AG08395 (cell line): ENCODE measurements at places on chromosomes 2 and 18.
A peak's percentile ranks its signal among the peaks of the same experiment; 100 is the strongest.

DNA sequence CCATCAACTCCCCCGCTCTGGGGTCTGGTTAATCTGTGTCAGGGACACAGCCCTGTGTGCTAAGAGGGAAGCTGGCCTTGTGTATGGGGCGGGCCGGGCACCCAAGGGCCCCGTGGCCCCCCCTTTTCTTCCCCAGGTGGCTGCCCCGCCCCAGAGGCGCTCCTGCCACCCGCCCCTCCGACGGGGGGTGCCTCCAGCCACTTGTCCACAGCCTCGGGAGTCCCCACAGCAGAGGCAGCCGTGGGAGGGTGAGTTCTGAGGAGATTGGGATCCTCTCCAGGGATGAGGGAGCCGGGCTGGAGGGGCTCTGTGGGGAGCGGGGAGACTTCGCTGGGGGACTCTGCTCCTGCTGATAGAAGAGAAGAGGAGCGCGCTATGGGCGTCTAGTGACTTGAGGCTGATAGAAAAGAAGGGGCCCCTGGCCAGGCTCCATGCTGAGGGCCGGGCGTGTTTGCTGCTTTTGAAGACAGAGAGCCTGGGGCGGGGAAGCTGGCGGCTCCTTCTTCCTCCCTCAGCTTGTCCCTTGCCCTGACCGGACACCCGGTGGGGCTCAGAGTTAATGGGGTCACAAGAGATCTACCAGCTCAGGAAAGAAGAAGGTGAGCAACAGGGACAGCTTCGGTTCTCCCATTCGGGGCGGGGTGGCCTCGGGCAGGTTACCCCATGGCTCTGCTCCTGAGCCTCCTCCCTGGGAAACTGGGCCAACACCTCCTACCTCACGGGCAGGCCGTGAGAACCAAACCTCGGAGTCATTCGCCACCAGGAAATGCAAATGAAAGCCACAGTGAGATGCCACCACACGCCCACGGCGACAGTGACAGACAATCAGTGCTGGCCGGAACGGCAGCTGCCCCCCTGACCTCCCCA, 89.4 kb upstream of the TAF1B start:
- no peak for DNase-seq

DNA sequence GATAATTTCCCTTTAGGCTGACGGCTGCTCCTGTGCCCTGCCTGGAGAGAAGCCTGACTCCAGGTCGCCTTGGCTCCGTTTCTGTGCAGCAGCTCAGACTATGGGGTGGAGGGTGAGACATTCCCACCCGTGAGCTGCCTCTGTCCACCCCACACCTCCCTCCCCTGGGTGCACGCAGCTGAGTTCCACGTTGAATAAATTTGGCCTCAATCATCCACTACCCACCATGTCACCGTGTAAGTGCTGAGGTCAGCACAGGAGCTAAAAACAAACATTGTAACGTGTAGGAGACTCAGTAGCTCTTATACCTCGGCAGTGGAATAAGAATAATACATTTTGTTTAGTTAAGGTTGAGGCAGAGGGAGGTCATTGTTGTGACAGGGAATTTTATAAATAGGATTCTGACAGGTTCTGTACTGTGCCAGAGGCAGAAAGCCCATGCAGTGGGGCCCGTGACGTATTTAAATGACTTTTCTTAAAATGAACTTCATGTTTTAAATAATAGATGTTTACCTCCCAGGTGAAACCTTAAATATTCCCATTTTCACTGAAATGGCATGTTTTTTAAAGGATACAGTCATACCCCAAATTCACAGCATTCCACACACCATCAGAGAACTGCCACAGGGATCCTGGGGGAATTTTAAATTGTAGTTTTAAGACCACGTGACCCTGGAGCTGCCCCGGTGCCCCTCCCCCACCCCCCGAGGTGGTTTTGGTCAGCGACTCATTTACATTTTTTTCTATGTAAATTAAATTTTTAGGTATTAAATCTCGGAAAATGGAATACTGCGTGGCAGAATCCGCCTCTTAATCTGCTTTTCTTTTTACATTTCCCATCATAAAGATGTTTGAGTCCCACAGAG, 50.2 kb downstream of the NFATC1 start:
- DNase-seq, result no peak

GRCh38 chr2:237927986-237928385, 38.8 kb upstream of the UBE2F start:
- no peak for DNase-seq

- no peak for DNase-seq
Observed at GRCh38 chr2:235591921-235592320, 98.1 kb downstream of the AGAP1 start.

- no peak for DNase-seq
Observed at GRCh38 chr2:205988274-205988673, 97.7 kb downstream of the INO80D start.

DNA sequence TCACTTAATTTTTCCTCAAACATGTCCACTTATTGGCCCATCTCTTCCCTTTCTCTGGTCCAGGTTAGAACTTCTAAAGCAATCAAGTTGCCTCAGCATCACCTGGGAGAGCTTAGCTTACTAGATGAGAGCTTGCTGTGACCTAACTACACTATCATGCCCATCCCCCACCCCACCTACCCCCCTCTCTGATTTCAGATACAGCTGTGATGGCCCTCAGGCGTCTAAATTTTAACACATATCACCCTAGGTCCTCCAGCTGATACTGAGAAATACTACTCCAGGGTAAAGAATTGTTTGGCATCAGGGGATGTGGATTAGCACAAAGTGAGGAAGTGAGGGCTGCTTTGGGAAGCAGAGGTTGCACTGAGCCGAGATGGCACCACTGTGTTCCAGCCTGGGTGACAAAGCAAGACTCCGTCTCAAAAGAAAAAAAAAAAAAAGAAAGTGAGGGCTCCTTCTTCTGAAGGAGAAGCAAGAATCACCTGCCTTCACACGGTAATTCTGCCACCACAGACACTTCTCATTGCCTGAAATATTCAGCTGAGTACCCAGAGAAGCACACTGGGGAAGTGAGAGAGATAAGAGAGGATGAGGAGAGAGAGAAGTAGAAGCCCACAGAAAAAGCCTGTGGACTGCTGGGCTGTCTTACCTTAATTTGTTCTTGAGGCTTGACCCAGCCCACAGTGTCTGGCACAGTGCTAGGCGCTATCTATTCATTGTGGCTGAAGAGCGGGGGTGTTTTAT, 263.4 kb downstream of the ASXL3 start:
- no peak for DNase-seq

GRCh38 chr2:203400805-203401585, 72.8 kb downstream of the ABI2 start:
- no peak for DNase-seq

- DNase-seq, result no peak
Observed at GRCh38 chr2:88835726-88836125, 144.3 kb downstream of the RPIA start.

DNA sequence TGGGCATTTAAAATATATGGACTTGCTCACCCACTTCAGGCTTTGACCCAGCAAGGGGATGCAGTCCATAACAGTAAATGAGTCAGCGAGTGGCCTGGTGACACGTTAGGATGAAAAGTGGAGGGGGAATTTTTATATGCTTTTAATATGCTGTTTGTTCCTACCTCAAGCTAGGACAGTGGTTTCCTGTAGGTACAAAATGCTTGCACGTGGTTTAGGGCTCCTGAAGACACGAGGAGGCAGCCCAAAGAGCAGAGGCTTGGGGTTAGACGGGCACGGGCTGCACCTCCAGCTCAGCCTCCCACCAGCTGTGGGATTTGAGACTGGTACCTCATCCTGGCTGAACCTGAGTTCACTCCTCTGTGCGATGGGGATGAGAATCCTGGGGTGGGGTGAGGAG, 306.2 kb upstream of the CXCR4 start:
- no peak for DNase-seq

DNA sequence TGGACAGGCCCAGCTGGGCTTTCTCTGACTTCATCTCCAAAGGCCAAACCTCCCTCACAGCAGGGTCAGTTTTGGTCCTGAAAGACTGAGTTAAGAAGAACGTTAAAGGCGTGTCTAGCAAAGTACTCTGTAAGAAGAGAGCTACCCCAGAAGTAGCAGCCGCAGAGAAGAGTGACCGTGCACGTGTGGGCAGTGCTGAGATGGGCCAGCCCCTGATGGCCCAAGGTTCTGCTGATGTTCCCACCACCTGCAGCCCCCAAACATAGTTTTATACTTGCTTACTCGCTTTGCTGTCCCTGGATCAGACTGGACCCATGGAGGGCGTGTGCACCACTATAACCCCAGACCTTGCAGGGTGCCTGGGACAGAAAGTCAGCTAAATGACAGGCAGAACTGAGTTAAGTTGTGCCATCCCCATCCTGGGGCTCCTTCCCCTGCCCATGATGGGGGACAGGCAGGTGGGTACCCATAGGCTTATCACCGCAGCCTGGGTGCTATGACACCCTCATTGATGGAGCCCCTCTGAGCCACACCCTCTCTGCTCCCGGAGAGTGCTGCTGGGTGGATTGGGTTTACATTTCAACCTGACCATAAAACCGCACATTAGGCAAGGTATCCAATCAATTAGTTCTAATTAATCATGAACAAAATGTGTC, 367.3 kb upstream of the HS6ST1 start:
- no peak for DNase-seq

DNA sequence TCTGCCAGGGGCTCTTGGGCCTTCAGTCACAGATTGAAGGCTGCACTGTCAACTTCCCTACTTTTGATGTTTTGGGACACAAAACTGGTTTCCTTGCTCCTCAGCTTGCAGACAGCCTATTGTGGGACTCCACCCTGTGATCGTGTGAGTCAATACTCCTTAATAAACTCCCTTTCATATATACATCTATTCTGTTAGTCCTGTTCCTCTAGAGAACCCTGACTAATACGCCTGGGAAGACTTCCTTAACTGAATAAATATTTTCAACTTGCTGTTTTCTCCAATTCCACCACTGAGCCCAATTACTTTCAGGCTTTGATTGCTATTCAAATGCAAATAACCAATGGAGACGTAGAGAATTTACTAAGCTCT, 61.4 kb upstream of the CCDC195 start:
- no peak for DNase-seq

DNA sequence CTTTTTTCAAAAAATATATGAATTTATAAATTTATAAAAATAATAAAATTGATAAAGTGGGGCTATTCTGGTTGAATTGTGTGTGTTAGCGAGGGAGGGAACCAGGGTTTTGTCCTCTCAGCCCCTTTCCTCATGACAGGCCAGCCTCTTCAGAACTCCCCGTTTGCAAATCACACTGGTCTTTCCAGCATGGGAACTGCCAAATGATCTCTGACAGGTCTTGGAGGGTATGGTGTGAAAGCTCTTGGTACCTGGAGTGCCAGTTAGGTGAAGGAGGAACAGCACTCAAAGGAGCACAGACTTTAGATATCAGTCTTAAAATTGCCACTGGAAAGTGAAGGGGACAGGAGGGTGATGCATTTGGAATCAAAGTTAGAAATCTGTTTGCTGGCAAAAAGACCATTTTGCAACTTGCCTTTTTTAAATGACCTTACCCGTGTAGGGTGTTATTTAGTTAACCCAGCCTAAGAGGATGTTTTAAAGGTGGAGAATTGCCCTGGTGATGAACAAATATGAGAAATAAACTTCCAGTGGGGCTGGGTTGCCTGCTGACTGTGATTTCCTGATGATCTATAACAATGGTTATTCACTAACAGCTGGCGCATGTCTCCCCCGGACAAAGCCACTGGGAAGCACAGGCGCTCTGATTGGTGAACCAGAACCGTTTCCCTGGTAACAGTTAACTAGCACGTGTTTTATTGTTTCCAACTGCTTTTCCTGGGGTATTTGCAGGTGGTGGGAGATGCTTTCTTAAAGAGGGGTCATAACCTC, 85.3 kb upstream of the EFEMP1 start:
- peak; percentile 83 for DNase-seq

DNA sequence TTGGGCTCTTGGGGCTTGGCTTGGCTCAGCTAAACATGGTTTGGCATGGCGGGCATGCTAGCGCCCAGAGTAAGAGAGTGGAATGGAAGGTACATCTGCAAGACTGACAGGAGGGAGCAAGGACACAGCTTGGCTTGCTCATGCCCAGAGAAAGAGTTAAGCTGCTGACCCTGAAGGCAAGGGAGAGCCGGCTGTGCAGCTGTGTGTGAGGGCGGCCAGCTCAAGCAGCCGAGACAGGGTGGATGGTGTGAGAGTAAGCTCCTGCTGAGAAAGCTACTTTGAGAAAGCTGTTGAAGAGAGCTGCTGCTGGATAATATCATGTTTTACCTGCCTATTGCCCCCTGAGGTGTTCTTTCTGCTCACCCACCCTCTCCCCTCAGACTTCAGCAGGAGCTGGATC, 135.6 kb downstream of the CCBE1 start:
- no peak for DNase-seq

GRCh38 chr18:39721712-39722111, 2156.1 kb upstream of the CELF4 start:
- no peak for DNase-seq

DNA sequence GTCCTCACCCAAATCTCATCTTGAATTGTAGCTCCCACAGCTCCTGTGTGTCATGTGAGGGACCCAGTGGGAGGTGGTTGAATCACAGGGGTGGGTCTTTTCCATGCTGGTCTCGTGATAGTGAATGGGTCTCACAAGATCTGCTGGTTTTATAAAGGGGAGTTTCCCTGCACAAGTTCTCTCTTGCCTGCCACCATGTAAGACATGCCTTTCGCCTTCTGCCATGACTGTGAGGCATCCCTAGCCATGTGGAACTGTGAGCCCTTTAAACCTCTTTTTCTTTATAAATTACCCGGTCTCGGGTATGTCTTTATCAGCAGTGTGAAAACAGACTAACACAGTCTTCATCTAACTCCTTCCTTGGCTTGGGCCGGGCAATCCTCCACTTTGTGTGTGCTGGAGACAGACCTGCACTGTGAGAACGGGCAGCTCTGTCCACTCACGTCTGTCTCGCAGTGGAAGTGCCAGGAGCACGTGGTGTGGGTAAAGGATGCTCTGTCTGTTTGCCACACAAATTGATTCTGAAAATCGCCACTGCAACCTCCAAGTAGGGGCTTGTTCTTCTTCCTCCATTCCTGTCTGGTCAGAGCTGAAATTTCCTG, 47.6 kb upstream of the OTOS start:
- no peak for DNase-seq

GRCh38 chr2:178325268-178325667, 125.7 kb downstream of the PRKRA start:
- no peak for DNase-seq

DNA sequence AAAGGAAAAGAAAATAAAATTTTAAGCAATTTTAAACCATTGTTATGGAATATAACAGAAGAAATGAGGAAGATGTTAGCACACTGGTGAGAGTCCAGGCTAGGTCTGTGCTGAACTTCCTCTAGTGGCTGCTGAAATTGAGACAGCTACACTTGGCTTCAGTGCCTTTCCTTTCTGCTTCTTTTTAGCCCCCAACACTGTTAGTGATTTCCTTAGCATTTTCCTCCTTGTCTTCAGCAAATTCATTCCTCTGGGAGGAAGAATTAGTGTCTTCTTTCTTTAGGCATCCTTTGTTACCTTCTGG, 47.6 kb downstream of the ITGAV start:
- DNase-seq, result no peak

DNA sequence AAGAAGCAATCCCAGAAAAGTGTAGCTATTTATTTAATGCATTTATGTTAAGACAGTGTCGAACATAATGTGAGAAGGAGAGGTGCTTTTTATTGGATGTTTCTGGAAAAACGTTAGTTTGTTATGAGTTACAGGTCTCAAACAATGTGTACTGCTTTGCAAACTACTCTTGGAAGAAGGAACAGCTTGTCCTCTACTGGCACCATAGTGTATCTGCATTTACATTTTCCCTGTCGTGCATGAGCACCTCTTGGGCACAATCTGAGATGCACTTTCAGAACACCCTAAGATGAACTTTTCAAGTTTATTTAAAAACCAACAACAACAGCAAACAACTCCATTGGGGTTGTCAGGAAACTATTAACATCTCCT, 22.8 kb downstream of the CCNYL1 start:
- DNase-seq, result peak; percentile 20

GRCh38 chr2:45102141-45102540, 92.9 kb upstream of the SIX2 start:
- DNase-seq, result no peak
